ENCODE measurements at places on chromosomes 6 and 20. TPM values are rescaled to one million over a fixed set of nuclear protein-coding genes. Genes with fewer than 3 reads are reported as not detected.

- no peak for DNase-seq
Measured at GRCh38 chr6:10210052-10210451, 204.8 kb downstream of the TFAP2A start.

Gene NKAPL
- total RNA-seq = 10.1 TPM

DNA sequence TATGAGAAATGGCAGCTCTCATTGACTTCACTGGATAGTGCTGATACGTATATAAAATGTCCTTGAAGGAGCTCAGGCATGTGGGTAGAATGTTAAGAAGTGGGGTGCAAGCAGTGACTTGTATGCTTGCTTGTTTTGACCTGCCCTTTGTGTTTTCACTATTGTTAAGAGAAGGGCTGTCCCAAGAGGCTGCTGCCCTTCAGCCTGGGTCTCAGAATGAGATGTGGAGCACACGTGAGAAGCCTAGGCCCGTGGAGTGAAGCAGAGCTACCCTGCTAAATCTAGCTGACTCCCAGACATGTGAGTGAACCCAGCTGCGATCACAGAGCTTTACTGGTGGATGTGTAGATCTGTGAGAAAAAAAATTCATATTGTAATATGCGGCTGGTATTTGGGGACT lies 305.3 kb upstream of the RGS17 start:
- DNase-seq = no peak

GRCh38 chr6:13813621-13814175 lies 659 bp downstream of the MCUR1 start:
- no peak for DNase-seq

GRCh38 chr6:131784561-131784960 lies 23.3 kb upstream of the ENPP1 start:
- DNase-seq = no peak

Gene TLDC2
- total RNA-seq = not detected

Gene COL10A1
- total RNA-seq = not detected

Gene SAPCD1
- not detected for total RNA-seq

GRCh38 chr6:148414092-148414489 lies 71.5 kb downstream of the SASH1 start:
- DNase-seq = no peak
